Activated T-cell treated with anti-CD3 and anti-CD28 coated beads, Interleukin-2, amount 50 U/mL, for 1 hour (primary cell): ENCODE measurements at places on chromosomes 3 and 15.

- DNase-seq = no peak
Measured at GRCh38 chr3:52213005-52213404, 12.4 kb downstream of the TLR9 start.

DNA sequence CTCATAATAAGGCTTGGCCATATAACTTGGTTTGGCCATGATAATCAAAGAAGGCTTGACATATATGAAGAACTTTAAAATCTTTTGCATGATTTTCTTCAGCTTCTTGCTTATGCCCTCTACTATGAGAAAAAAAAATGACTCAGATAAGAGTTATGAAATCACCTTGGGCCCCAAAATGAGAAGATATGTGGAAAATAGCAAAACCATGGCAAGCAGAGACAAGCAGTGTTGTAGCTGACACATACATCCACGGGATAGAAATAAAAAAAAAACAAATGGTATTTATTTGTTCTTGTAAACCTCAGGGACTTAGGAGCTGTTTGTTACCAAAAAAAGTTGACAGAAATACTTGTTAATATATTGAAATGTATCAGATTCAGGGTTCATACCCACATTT lies 614.8 kb upstream of the BCHE start:
- DNase-seq = no peak

DNA sequence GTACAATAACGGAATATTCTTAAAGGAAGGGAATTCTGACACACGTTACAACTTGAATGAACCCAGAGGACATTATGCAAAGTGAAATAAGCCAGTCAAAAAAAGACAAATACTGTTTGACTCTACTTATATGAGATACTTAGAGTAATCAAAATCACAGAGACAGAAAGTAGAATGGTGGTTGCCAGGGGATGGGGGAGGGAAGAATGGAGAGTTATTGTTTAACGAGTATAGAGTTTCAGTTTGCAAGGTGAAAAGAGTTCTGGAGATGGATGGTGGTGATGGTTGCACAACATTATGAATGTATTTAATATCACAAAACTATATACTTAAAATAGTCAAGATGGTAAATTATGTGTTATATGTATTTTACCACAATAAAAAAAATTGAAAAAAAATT lies 112.9 kb upstream of the ARHGEF3 start:
- DNase-seq = no peak

GRCh38 chr15:67504796-67505195 lies 16.1 kb upstream of the C15orf61 start:
- DNase-seq = no peak

DNA sequence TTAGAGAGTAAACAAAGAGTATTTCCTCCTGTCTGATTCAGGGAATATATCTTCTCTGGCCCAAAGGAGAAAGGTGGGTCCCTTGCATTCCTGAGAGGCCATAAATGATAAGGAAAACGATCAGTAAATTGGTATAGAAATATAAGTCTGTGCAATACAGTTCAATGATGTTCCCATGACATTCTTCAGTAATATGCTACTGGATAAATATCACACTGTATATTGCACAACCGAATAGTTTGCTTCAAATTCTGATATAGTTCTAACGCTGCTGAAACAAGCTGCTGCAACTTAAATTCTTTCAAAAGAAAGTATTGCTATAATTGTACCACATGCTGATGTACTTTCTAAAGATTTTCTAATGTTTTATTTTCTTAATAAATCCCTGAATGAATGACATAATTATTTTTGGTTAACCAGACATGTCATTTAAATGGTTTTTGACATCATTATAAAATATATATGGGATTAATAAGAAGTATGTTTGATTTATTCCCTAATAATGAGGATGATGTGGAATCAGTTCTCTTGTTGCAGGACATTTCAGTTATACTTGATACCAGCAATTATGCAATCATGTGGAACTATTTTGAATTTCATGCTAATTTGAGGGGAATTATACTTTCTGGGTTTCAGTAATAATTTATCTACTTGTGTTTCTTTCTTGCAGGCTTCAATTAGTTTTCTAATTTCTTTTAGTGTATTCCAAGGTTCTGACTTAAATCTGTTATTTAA lies 44.9 kb downstream of the FGF7 start:
- DNase-seq = no peak

- no peak for DNase-seq
Measured at GRCh38 chr3:19106307-19106706, 42.0 kb upstream of the KCNH8 start.

DNA sequence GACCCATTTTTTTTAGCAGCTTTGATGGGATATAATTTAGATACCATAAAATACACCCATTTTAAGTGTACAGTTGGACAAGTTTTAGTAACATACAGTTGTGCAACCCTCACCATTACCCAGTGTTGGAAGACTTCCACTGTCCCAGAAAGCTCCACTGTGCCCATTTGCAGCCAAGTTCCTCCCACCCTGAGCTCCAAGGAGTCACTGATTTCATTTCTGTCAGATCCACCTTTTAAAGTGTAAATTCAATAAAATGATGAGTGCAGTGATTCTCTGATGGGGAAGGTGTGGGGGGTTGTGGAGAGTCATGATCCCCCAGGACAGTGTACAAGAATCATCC lies 93.2 kb upstream of the IGF1R start:
- DNase-seq = no peak

DNA sequence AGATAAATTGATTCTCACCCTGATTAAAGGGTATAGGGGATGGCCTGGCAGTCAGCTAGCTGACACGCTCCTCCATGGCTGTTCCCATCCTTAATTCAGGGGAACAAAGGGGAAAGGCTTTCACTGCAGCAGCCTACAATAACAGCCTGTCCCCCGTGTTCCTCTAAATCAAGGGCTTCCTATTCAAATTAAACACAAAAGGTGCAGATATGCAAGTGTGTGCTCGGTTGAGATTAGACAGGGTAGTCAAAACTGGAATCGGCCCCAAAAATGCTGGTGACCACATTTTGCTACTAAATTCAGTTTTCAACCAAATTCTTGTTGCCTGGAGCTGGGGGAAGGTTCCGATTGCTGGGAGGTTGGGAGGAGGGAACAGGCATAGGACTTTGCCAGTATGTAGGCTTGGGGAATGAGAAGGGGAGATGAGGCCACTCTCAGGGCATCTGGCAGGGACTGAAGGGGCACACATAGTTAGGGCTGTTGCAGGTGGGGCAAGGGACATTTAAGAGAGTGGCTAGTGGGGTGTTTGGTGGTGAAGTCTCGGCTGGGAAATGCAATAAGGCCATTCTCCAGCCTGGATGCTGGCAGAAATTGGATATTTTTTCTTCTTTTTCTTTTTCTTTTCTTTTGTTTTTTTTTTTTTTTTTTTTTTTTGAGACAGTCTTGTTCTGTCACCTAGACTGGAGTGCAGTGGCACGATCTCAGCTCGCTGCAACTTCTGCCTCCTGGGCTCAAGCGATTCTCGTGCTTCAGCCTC lies 32.9 kb upstream of the CTSH start:
- no peak for DNase-seq

DNA sequence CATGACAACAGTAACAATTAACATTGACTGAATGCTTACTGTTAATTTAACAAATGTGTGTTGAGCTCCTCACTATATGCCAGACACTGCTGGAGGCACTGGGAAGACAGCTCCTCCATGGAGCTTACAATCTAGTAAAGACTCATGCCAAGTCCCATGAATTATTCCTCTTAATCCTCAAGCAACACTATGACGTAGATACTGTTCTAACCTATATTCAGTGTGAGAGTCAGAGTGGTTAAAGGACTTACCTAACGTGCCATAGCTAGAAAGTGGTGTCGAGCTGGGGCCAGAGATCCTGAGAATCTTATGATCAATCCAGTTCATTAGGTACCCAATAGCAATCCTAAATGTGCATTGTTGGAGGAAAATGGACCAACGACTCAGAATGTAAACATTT lies 43.6 kb downstream of the MYO1E start:
- no peak for DNase-seq

GRCh38 chr15:101441696-101442095 lies 47.8 kb downstream of the PCSK6 start:
- DNase-seq = no peak

- DNase-seq = no peak
Measured at GRCh38 chr3:64094713-64095079, 71.4 kb upstream of the PSMD6 start.

DNA sequence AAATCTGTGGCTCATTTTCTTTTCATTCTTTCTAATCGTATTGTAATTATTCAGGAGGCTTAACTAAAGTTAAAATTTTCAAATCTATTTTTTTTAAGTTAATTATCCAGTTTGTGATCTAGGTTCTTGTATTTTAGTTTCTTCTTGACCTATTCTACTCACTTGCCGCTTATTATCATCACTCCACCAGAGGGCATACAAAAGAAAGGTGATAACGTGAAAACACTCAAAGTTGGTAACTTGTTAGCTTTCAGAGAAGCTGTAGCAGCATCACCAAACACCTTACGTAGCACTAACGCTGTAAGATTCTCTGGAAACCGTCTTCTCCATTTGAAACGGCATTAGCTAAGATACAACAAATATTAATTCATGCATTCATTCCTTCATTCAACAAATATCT lies 4.8 kb downstream of the GNB4 start:
- DNase-seq = no peak

DNA sequence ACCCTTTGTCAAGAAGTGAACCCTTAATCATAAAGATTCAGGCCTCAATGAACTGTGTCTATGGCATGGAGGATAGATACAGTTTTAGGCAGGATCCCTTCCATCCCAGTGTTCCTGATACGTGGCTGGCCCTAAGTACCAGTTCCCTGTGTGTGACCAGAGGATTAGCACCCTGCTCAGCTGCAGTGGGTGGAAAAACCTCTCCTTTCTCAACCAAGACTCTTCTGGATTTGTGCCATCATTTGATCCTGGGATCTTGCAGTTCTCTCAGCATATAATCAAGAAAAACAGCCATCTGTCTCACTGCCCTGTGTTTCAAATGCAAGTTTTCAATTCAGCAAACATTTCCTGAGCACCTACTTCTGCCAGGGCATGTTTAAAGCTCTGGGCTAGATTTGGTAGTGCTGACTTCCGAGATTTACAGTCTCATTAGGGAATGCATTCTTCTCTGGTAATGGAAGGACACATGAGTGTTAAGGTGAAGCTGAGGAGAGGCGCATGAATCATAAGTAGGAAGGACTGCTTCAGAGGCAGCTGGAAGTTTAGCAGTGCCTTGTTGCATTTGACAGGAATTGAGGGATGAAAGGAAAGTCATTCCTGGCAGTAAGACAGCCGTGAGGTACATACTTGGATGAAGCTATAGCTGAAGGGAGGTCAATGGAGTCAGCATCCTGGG lies 388.3 kb downstream of the MFSD1 start:
- no peak for DNase-seq

DNA sequence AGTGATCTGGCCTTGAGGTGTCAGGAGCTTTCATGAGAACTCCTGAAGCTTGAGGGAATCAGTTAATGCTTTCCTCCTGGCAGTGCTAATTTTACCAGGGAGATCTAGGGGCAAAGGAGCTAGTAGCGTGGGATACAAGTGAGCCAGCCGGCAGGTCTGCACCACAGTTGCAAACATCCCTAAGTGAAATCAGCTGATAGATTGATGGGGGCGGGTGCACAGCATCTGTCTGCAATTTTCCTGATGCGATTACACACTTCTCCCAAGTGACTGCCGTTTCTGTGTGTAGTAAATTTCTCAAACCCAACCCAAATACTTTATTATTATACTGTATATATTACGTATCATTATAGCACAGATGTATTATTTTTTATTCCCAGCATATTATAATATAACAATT lies 304.5 kb downstream of the AGBL1 start:
- DNase-seq = no peak

DNA sequence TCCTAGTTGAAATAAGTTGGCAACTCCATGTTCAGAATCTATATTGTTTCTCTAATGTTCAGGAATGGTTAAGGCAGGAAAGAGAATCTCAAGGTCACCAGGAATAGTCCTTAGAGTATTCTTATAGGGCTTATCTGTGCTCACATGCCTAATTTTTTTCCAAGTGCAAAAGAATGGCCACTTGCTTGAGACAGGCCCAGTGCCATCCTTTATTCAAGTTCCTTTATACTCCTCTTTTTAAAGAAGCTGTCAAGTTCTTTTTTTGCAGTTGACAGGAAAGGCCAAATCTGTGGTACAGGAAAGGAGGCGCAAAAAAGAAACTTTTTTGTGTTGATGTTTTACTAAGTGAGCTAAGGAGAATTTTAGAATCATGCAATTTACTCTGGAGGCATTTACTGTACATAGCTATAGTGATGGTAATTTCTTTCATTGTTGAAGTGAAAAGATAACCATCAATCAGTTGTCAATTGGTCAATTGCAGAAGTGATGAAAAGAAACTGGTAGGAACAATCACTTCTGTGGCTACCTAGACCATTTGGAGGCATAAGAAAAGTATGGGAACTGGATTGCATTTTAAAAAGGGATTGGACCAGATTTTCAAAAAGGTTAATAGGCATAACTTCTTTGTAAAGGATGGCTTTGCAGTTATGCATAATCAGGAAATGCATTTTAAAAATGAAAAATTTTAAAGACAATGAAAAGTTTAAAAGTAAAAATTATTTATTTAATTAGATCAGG lies 102.5 kb upstream of the SOX2 start:
- no peak for DNase-seq

GRCh38 chr3:123129532-123129931 lies 62.7 kb downstream of the PDIA5 start:
- DNase-seq = no peak

DNA sequence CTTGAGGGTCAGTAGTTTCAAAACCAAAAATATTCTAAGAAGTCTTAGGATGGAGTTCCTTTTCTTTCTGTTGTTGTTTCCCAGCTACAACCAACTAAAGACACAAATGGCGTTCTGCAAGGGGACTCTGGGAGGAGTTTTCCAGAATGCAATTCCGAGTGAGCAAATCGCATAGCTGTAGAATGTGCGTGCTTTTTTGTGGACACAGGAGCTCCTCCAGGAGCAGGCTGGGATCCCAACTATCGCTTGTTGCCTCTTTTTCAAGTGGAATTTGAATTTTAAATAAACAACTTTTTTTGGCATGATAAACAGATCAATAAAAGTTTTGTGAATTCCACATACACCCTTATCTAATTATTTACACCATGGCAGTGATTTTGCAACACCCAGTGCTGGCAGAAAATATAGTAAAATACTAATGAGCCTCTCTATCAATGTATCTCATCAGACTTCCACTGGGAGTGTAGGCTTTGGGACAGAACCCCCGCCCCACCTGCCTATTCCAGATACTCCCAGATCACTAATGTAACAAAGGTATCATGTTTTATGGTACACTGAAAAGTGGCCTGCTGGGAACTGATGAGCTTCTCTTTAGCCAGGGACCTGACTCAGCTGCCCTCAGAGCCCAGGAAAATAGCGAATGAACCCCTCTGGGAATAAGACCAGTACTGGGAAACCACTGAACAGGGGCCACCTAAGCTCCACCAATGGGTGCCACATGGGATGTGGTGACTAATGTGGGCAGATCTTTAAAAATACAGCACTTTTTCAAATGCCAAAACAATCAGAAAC lies 66.4 kb downstream of the LMCD1 start:
- no peak for DNase-seq

- DNase-seq = no peak
Measured at GRCh38 chr3:134388788-134389485, 14.7 kb upstream of the AMOTL2 start.

GRCh38 chr3:67517781-67518180 lies 136.6 kb downstream of the SUCLG2 start:
- no peak for DNase-seq

- no peak for DNase-seq
Measured at GRCh38 chr3:77052733-77053670, 13.1 kb downstream of the ROBO2 start.
